ENCODE measurements at places on chromosomes 13 and 19. TPM values are rescaled to one million over a fixed set of nuclear protein-coding genes. Genes with fewer than 3 reads are reported as not detected.

Gene IGFL4
- total RNA-seq: not detected

GRCh38 chr19:16698914-16699313 lies 20.7 kb upstream of the NWD1 start:
- DNase-seq: no peak

Gene ENOX1
- 7.6 TPM for total RNA-seq

DNA sequence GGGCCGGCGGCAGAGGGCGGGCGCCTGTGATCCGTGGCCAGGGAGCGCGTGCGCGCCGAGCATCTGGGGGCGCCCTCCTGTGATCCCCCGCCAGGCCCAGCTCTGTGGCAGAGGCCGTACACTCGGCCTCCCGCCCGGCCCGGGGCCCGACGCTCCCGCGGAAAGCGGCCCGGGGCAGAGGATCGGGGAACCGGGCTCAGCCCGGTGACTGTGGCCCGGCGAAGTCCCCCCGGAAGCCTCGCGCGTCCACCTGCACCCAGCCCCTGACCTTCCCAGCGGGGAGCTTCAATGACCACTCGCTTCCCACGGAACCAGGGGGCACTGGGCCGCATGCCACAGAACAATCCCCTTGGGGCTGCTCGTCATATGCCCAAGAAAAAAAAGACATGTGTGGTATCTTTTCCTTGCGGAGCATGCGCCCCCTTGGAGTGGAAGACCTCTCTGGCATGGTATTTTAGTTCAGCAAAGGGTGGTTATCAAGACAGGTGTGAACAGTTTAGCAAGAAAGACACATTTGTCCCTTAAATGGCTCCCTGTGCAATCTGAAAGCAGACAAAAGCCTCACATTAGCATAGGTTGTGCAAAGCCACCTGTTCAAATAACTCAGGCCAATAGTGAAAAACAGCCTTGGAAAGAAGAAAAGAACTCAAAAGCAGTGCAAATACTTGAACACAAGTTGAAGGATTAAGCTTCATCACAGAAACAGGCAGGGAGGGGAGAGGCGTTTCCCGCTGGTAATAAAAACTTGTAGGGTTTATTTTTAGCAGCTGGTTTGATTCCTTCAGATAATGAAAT lies 290.9 kb upstream of the SOX21 start:
- no peak for DNase-seq

DNA sequence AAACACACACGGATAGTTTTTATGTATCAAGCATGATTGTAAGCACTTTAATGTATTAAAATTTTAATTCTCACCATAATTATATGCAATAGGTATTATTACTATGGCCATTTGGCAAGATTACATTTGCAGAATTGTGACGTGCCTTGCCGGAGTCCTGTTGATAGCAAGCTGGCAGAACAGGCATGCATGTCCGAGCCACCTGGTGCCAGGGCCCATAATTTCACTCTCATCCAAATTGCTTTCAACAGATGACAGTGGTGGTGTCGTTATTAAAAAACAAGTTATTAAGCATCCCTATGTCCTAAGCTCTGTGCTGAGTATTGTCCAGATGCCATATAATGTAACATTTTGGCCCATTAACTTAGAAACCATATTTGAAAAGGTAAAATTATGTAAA lies 374.3 kb downstream of the FOXO1 start:
- no peak for DNase-seq

Gene TM9SF2
- total RNA-seq: 95.3 TPM

DNA sequence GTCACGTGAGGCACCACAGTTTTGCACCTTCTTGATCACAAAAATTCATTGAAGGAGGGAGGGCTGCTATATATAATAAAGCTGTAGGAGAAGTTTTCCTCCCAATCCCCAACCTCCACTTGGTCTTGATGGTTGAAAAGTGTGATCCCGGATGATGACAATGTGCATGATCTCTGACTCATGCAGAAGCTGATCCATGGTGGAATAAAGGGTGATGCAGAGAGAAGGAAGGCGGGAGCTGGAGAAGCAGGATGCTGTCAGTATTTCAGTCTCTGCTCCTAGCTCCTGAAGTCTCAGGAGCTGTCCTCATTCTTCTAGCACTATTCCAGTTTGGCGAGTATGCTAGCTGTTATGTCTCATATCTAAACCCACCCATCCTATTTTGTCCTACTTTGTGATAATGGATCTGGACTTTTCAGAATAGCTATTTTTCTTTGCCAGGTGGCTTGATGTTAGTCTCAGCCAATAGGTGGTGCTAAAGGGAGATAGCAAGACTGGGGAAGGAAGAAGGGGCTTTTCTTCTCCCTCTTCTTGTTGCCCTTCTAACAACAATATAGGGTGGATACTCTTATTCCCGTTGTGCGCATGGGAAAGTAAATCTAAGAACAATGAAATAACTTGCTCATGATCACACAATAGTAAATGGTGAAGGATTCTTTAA lies 65.6 kb upstream of the HTR2A start:
- peak; percentile 31 for DNase-seq

- DNase-seq: no peak
Measured at GRCh38 chr19:40889366-40889765, 7.3 kb upstream of the CYP2A7 start.

Gene C19orf44
- total RNA-seq: 2.8 TPM

DNA sequence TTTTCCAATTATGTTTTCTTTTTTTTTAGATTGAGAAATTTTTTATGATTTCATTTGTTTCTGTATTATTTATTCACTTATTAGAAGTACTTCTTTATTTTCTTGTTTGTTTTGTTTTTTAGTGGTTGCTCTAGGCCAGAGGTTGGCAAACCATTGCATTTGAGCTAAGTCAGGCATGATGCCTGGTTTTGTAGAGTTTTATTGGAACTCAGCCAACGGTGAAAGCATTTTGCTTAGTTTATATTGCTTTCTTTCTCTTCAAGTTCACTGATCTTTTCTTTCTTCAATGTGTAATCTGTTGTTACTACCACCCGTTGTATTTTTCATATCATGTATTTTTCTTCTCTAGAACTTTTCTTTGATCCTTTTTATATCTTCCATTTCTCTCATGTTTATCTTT lies 19.7 kb downstream of the ZNF567 start:
- no peak for DNase-seq

GRCh38 chr13:112911883-112912282 lies 57.1 kb upstream of the MCF2L start:
- DNase-seq: no peak
